NCI-H510A treated with DMSO at 0.1 percent for 48 hours (cell line): ENCODE measurements at places on chromosomes 12 and 14.

DNA sequence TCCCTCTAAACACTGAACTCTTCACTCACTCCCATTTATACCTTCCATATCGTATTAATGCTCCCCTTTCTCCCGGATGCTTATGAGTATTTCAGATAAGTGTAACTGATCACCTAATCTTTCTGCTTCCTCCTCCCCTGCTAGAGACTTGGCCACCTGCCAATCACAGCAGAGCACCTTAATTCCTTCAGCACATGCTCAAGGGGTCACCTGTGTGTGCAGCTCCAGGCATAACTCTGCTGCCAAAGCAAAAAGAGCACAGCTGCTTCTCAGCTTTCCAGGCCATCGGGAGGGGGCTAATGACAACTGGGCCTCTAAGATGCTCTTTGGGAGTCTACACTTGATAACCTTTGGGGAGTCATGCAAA is 106.9 kb upstream of the DYRK2 start:
- peak; percentile 79 for DNase-seq

GRCh38 chr14:49637534-49638078 is 2.6 kb upstream of the DNAAF2 start:
- DNase-seq, result no peak

GRCh38 chr14:21090194-21090939 is 8.1 kb downstream of the ZNF219 start:
- DNase-seq, result no peak

DNA sequence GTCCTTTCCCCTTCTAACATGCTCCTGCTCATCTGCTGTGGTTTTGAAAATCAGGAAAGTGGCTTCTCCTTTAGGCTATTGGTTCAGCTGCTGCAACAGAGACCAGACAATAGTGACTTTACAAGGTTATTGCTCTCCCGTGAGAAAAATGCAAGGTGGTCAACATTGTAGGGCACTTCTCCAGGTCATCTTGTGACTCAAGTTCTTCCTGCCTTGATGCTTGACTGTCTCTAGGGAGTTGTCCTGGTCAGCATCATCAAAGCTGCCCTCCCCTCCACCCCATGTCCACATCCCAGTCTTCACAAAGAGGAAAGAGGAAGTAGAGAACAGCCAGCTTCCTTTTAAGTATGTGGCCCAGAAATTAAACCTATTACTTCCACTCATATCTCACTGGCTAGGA is 3.9 kb upstream of the TMEM63C start:
- DNase-seq, result no peak
